Activated naive CD4-positive, alpha-beta T cell treated with anti-CD3 and anti-CD28 coated beads, Interleukin-2, amount 50 U/mL, for 72 hours (primary cell): ENCODE measurements at places on chromosomes 4 and X. TPM values are rescaled to one million over a fixed set of nuclear protein-coding genes. Genes with fewer than 3 reads are reported as not detected.
A peak's percentile ranks its signal among the peaks of the same experiment; 100 is the strongest.

Gene PLXNB3
- 1.5 TPM for total RNA-seq

Gene GAGE12H
- not detected for total RNA-seq

Gene HSFX3
- total RNA-seq = not detected

Gene DDIT4L
- total RNA-seq = 2.0 TPM

Gene RAB9B
- total RNA-seq = 0.41 TPM

Gene GYPA
- not detected for total RNA-seq

Gene DKK2
- not detected for total RNA-seq

Gene ARAF
- 75.5 TPM for total RNA-seq

Gene MAGEA10
- total RNA-seq = not detected

Gene LPAR4
- total RNA-seq = not detected

Gene VSIG1
- total RNA-seq = 0.18 TPM

DNA sequence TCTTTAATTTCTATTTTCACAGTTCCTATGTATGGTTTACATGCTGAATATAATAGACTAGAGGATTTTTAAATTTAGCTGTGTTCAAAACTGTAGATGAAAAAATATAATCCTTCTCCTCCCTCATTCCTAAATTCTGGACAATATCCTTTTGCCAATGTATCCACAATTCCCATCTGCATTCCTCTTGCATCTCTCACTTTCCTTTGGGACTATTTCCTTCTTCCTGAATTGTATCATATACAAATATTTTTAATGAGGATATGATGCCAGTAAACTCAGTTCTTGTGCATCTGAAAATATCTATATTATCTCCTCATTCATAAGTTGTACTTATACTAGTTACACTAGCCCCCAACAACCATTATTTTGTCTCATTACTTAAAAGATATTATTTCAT is 46.7 kb downstream of the DDX60L start:
- no peak for DNase-seq

DNA sequence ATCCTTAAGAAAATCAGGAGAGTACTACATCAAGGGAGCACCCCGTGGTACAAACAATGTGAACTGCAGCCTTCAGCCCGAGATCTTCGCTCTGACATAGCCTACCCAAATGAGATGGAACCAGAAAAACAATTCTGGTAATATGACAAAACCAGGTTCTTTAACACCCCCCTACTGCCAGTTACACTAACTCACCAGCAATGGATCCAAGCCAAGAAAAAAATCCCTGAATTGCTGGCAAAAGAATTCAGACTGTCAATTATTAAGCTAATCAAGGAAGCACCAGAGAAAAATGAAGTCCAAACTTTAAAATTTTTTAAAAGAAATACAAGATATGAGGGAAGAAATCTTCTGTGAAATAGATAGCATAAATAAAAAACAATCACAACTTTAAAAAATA is 101.7 kb upstream of the KLF8 start:
- DNase-seq = no peak

GRCh38 chr4:10416441-10416840 is 40.8 kb downstream of the ZNF518B start:
- no peak for DNase-seq

DNA sequence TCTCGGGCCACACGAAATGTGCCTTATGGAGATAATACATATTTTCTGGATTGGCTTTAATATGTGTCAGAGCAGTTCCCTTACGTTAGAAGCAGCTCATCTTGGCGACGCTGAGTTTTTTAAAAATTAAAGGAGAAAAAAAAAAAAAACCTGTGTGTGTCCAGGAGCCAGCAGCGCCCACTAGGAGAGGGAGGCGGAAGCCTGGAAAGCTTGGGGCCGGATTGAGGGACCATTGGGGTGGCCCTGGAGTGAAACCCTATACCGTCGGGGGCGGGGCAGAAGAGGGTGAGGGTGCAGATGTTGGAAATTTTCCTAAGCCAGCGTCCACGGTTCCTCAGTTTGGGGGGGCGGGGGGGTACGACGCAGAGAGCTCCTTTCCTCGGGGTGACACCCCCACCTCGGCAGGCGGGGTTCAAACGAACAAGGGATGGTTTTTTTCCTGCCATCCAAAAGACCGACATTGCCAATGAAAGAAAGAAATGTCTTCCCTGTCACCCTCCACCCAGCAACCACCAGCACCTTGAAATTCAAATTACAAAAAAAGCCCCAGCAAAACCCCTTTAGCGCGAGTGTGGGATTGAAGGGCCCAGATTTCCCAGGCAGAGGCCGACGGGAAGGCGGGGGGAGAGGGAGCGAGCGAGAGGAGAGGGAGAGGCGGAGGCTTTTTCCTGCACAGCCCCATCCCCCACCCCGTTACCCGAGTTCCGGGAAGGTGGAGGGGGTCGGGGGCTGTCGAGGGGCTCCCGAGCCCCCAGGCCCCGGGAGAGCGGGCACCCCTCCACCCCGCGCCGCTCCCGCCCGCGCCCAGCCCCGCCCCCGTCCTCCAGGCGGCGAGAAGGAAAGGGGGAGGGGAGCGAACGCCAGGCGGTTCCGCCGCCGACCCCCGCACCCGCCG is 859 bp downstream of the SMARCA1 start:
- DNase-seq = no peak

DNA sequence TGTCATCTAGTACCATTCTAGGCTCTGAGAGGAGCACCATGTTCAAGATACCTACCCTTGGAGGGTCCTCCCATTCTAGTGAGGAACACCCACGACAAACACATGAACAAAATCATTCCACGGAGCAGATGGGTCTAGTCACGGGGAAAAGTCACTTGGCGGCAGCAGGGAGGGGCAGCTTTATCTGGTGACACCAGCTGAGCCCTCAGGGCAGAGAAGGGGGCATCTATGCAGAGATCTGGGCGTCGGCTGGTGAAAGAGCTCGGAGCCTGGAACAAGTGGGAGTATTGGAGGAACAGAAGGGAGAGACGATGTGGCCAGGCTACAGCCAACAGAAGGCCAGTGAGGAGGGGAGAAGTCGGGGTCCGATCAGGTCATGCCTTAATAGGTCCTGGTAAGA is 11.9 kb upstream of the PDHA1 start:
- DNase-seq = no peak

- peak; percentile 3 for DNase-seq
Observed at GRCh38 chr4:20418861-20419451, 167.3 kb downstream of the SLIT2 start.

DNA sequence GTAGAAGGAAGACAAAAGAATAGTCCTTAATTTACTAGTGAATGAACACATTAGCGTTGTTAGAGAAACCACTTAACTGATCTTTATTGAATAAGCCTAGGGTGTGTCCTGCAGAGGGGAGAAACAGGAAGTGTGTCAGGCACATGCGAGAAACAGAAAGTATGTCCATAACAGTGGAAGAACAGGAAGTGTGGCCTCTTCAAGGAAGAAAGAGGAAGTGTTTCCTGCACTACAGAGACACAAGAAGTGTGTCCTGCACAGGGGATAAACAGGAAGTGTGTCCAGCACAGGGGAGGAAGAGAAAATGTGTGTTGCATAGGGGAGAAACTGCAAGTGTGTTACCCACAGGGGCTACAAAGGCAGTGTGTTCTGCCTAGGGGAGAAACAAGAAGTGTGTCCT is 539.6 kb upstream of the PRKX start:
- no peak for DNase-seq

GRCh38 chrX:69268611-69269010 is 103.4 kb upstream of the PJA1 start:
- no peak for DNase-seq

GRCh38 chrX:26032111-26032912 is 105.8 kb upstream of the MAGEB18 start:
- no peak for DNase-seq

DNA sequence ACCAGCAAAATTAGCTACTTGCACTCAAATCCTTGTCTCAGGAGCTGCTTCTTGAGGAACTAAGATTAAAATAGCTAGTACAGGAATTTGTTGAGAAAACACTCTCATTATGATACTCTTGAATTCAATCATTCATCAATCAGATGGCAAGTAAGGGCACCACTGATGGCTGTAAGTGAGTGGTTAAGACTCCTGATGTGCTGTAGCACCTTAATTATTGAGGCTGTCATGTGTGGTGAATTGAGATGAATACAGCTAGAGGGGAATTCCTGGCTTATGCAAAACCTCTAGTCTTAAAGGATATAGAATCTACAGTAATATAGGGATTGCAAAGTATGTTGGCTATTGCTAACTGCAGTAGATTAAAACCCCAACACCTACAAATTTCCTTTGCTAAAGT is 509.1 kb downstream of the IQCM start:
- no peak for DNase-seq

- no peak for DNase-seq
Observed at GRCh38 chr4:42473071-42473684, 75.9 kb downstream of the SHISA3 start.

DNA sequence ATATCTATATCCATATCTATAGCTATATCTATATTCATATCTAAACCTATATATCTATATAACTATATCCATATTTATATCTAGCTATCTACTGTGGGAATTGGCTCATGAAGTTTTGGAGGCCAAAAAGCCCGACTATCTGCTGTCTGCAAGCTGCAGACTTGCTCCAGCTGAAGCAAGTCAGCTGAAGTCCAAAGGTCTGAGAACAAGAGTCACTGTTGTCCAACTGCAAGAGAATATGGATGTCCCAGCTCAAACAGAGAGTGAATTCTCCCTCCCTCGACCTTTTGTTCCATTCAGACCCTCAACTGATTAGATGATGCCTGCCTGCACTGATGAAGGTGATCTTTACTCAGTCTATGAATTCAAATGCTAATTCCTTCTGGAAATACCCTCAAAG is 63.3 kb upstream of the VCX start:
- no peak for DNase-seq

GRCh38 chr4:184826691-184827270 is 1.0 kb upstream of the ACSL1 start:
- no peak for DNase-seq

DNA sequence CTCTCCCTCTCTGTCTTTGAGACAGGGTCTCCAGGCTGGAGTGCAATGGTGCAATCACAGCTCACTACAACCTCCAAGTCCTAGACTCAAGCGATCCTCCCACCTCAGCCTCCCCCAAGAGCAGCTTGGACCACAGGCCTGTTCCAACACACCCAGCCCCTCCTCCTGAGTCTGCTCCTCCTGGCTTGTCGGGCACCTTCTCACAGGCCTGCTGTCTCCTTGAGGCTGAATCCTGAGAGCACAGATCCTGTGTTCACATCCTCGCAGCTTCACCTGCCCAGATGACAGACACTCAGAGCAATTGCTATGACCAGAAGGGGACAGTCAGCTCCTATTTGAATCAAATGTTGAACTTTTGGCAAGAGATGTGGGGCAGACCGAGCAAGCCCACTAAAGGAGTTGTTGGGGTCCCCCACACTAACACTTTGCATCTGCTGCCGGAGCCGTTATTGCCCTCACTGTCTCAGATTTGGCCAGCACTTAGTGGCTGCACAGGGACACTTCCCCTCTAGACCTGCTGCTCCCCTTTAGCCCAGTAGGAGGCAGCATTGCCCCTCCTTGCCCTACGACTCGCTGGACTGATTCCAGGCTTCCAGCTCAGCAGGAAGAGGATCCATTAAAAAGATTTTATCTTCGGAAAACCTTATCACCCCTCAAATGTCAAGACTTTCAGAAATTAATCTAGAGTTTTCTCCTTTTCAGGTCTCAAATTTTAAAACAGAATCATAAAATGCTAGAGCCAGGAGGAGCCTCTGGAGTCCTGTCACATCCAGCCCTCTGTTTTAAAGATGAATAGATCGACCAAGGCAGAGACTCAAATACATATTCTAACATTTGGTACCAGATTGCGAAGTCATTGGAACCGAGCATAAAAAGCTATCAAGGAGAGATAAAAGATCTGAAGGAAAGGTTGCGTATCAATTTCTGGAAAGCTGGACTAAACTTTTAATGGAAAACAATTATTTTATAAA is 113.7 kb downstream of the USP46 start:
- DNase-seq = peak; percentile 66
